RCC 7860 (cell line): ENCODE measurements at places on chromosomes 2 and 18.

DNA sequence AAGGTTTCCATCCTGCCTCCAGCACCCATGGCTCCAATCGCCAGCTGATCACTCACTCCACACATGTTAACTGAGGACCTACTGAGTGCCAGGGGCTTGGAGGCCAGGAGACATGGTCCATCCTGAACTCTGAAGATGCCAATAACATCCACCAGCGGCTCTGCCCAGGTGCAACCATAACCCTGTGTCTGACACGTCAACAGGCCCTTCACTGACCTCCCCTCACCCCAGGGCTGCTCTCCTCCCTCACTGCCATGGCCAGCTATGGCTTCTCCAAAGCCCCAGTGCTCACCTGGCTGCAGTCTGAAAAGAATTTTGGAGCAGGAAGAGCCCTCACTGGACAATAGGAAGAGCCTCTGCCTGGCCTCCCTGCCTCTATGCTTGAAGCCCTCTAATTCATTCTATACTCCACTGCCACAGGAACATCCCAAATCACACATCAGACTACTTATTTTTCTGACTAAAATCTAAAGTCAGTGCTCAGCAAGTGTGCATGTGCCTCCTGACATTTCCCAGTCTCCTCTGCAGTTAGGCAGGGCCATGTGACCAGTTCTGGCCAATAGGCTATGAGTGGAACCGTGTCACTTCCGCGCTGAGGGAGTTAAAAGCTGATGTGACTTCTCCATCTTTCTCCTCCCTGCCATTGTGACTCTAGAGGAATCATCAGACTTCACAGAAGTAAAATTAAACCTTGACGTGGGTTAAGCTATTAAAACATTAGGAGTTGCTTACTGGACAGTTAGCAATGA lies 37.2 kb downstream of the ZBTB7C start:
- DNase-seq = no peak

DNA sequence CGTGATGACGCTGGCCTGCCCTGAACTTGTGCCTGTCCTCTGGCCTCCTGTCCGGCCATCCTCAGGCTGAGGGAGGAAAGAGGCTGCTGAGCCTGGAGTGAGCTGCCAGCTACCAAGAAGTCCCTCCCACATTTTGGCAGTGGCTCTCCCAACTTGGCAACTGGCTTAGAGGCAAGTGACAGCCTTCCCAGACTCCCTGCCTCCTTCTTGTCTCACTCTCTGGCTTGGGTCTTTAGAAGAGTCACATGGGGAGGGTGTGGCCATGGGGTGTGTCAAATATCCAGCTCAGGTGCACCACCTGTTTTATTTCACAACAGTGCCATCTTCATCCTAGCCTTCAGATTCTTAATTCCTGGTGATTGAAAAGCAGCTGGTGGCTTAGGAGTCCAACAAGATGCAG lies 222.9 kb downstream of the PRKCE start:
- no peak for DNase-seq

DNA sequence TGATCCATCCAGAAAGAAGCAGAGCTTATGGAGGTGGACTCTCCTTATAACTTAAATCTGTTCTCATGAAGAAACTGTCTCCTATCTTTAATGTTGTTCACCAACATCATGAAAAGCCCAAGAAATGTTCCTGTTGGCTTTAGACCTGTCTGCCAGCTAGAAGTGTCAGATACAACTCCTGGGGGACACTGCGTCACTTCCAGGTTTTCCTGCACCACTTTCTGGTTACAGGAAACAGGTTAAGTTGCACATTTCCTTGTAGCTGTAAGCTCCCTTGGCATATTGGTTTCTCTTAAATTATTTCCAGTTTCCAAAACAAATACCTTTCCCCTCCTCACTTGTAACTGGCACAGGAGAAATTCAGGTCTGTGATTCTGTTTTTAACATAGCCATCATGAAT lies 2.9 kb downstream of the CEP68 start:
- DNase-seq = no peak

GRCh38 chr2:163595028-163595427 lies 140.8 kb downstream of the FIGN start:
- DNase-seq = no peak

- DNase-seq = no peak
These were observed 726.7 kb upstream of the LRATD1 start for GRCh38 chr2:13905831-13906230.

GRCh38 chr2:8494151-8494550 lies 187.7 kb upstream of the ID2 start:
- no peak for DNase-seq

- DNase-seq = no peak
These were observed 29.1 kb downstream of the XIRP2 start for GRCh38 chr2:166917415-166917814.

GRCh38 chr2:187640926-187641510 lies 86.8 kb upstream of the TFPI start:
- DNase-seq = no peak
